Mammary microvascular endothelial cell (primary cell): ENCODE measurements at places on chromosomes 2 and 18. TPM values are rescaled to one million over a fixed set of nuclear protein-coding genes. Genes with fewer than 3 reads are reported as not detected.

The DLGAP1 gene
- total RNA-seq = 0.93 and 1.1 TPM in 2 replicates

The SLC40A1 gene
- total RNA-seq = 2.9 and 3.1 TPM in 2 replicates

The PLCD4 gene
- total RNA-seq = 0.60 and 1.2 TPM in 2 replicates

The CD8B2 gene
- not detected in 2 replicates for total RNA-seq

The ITGA4 gene
- 13.8 and 15.3 TPM in 2 replicates for total RNA-seq

The C18orf63 gene
- 0.07 TPM in 1 of 2 replicates, not detected in the other for total RNA-seq

The STARD7 gene
- total RNA-seq = 113 and 123 TPM in 2 replicates

The RSAD2 gene
- total RNA-seq = 15.7 and 16.4 TPM in 2 replicates

The ATG16L1 gene
- total RNA-seq = 24.0 and 30.2 TPM in 2 replicates

The NFE2L2 gene
- 43.5 and 48.0 TPM in 2 replicates for total RNA-seq

The AKAIN1 gene
- not detected in 2 replicates for total RNA-seq

The HOXD13 gene
- total RNA-seq = not detected in 2 replicates

The SAG gene
- total RNA-seq = not detected in 2 replicates

The DSC2 gene
- 0.07 and 0.20 TPM in 2 replicates for total RNA-seq
